ENCODE measurements at places on chromosomes 6 and 20. TPM values are rescaled to one million over a fixed set of nuclear protein-coding genes. Genes with fewer than 3 reads are reported as not detected.

DNA sequence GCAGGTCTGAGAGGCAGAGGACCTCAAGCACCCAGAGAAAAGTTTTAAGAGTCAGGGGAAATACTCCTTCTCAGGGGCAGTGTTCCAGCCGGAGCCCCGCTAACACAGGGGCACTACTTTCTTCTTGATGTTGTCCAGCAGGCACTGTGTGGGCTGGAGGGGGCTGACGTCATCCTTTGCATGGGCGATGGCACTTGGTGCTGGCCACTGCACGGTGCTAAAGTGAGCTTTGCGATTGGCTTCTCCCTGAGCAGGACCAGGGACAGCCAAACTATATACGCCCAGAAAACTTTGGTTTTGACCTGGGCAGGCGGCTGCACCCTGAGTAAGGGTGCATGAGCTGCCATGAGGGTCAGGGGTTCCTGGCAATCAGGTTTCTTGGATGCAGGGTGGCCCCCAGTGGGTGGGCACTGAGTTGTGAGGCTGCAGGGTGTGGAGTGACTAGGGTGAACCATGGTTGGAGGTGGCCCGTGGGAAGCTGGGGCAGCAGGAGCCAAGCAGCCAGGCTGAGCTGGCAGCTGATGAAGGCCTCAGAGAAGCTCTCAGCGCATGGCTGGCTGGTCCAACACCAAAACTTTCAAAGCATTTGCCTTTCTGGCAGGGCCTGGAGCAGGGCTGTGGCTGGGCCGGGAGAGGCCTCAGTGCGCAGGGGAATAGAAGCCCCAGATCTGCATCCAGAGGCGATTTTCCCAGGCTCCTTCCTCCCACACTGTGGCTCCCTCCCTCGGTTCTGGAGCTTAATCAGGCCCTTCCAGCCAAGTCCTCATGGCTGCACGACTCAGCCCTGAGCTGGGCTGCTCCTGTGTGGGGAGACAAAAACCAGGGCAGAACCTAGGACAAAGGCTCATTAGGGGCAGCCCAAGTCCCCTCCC lies 18.3 kb downstream of the MRPS18A start:
- DNase-seq: no peak

- DNase-seq: no peak
Measured at GRCh38 chr6:138869398-138869797, 73.5 kb downstream of the ECT2L start.

DNA sequence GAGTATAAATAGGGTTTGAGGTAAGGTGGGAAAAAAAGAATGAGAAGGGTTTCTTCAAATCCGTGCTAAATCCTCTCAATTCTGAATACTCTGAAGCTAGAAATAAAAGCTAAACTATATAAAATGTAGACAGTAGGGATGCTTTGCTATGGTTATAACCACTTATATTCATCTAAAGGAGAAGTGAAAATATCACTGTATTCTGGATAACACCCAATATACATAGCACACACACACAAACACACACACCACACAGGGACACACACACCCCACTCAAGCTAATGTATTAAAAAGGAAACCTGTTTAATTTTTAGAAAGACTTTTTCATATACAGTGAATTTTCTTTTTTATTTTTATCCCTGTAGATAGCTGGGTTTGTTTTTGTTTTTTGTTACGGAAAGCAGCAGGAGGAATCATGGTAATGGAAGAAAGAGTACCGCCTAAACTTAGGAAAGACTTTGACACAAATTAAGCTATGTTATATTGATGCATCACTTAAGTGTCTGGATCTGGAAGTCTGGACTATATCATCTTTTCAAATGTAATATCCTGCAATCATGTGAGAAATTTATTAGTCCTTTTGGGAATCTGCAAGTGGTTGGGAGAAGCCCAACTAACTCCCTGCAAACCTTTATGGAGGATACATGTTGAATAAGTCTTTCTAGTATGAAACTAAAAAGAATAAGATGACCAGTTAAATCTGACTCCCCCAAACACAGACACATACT lies 68.4 kb upstream of the FABP7 start:
- DNase-seq: no peak

- DNase-seq: no peak
Measured at GRCh38 chr6:39203436-39204159, 25.7 kb downstream of the KCNK5 start.

GRCh38 chr20:43736588-43737158 lies 9.9 kb upstream of the GTSF1L start:
- no peak for DNase-seq

DNA sequence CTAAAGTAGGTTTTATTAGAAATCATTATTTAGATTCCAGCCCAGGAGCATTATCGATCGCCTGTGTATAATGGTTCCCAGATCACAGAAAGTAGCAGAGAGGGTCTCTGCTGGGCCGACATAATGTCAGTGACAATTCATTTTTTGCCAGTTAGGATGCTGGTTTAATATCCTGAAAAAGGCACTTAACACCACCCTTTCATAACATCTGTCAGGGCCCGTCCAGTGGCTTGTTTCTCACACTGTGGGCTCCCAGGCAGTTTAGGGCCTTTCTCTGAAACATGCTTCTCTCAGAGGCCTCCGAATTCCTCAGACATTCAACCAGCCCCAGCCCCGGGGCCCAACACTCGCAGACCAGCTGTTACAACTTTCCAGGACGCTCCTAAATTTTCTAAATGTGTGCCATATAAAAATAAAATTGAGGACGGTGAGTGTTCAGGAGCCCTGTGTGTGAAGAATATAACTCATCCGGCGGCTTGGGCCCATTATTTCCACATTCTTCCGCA lies 108.6 kb upstream of the EYA4 start:
- DNase-seq: no peak

- no peak for DNase-seq
Measured at GRCh38 chr20:59178983-59179595, 15.5 kb downstream of the ZNF831 start.

The NKX2-4 gene
- total RNA-seq: 3.1 TPM

The CST5 gene
- not detected for total RNA-seq

The SLC22A3 gene
- total RNA-seq: not detected

The OPN5 gene
- total RNA-seq: not detected
